ENCODE measurements at places on chromosomes 11 and 22.

DNA sequence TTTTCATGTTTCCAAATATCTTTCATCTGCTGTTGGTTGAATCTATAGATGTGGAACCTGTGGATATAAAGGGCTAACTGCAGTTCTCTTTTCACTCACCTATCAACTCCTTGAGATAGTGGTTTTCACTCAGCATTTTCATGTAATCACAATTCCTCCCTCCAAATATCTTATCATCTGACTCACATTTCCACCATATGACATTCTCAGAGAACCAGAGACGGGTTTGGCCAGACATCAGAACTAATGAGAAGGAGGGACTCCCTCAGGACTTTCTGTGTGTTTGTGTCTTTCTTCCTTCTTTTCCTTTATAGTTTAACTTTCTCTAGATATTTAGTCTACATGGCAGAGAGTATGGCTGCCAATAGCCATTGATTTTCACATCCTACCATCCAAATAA, 134.8 kb upstream of the DDI1 start:
- no peak for DNase-seq

GRCh38 chr22:43142880-43143562, at the start of gene MCAT:
TSS of gene MCAT (minus strand) at chr22:43143398. CDS start at chr22:43143348, 50 bp downstream.
- peak; percentile 70 for DNase-seq

DNA sequence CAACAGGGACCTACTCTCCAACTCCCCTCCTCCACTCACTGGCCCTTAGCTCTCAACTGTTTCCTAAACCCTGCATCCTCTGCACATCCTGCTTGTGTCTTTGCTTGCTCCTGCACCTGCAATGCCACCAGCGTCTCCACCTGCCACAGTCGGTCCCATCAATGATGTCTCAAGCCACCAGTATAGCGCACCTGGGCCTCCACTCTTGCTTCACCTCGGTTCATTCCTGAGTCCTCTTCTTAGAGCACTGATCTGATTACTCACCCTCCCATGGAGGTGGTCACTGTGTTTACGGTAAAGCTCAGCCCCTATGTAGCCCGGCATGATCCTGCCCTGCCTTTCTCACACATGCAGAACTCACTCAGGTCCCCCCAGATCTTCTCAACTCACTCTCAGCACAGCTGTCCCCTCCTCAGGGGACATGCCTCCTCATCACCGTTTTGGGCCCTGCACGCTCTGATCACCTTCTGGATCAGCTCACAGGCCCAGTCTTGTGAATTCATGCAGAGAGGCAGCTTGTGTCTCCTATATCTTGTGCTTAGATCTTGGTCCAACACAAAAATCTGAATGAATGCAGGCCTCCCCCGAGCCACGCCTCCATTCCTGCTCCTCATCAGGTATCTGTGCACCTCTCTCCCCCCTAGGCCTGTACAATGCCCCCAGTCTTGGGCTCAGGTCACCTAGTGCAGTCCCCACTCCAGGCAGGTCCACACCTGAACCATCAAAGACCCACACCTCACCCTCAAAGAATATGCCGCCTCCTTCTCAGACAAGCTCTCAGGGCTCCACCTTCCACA, 31.4 kb downstream of the TRIM29 start:
- no peak for DNase-seq

- no peak for DNase-seq
Measured at GRCh38 chr11:121889186-121889585, 226.8 kb downstream of the BLID start.

DNA sequence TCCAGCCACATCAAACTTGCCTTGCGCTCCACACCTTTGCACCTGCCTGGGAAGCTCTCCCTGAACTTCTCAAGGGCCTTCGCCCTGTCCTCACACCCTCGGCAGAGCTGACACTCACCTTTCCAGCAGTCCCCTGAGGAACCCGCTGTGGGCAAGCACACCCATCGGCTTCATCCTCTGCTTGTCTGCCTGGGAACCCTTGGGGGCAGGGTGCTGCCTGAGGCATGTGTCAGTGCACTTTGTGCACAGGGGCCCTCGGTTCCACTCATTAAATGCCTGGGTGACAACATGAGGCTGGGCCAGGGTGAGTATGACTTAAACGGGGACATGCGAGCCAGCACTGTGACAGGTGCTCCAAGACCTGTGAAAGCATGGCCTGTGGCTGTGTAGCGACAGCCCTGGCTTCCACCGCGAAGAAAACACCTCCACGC, 2.6 kb upstream of the LRFN4 start:
- DNase-seq: no peak

- no peak for DNase-seq
Measured at GRCh38 chr11:24348908-24349307, 147.9 kb upstream of the LUZP2 start.

GRCh38 chr11:130997278-130997677, 81.0 kb upstream of the SNX19 start:
- no peak for DNase-seq

GRCh38 chr11:119540370-119541125, 117.6 kb upstream of the THY1 start:
- no peak for DNase-seq

- DNase-seq: no peak
Measured at GRCh38 chr11:27248576-27249509, 114.2 kb downstream of the CCDC34 start.

- no peak for DNase-seq
Measured at GRCh38 chr11:19730373-19730772, 17.7 kb downstream of the NAV2 start.

GRCh38 chr11:12248330-12248729, 129.0 kb upstream of the PARVA start:
- DNase-seq: peak; percentile 94

DNA sequence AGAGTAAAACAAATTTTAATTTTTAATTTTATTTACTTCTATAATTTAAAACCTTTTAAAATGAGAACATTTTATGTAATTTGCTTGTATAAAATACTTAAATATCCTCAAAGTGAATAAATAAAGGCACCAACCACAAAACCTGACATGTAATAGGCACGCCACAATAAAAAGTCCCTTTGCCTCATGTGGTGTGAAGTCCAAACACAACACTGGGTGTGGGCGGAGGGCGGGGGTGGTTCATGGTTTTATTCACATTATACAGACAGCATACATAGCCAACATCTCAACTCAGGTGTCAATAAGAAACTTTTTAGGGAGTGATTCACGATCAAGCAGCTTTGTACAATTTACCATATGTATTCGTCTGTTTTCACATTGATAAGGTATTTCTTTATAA, 107.9 kb downstream of the ANO3 start:
- no peak for DNase-seq

- no peak for DNase-seq
Measured at GRCh38 chr11:102974552-102975280, 19.2 kb upstream of the MMP13 start.

DNA sequence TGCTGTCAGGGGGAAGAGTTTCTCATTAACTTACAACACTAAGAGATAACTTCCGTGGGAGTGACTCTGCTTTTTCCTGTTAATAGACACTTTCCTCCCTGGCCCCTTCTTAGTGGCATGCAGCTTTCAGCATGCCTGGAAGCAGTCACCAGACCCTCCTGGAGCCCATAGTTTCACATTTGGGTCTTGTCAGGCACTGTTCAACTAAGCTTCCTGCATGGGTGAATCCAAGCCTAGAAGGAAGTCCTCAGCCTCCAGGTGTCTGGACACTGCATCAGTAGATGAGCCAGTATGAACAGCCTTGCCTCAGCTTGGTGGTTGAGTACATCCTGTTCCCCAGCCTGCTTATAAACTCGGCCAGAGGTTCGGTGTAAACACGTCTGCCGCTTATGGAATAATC, 68.1 kb downstream of the PPP6R3 start:
- DNase-seq: no peak

GRCh38 chr11:81673001-81673400, 1060.7 kb downstream of the FAM181B start:
- DNase-seq: no peak

DNA sequence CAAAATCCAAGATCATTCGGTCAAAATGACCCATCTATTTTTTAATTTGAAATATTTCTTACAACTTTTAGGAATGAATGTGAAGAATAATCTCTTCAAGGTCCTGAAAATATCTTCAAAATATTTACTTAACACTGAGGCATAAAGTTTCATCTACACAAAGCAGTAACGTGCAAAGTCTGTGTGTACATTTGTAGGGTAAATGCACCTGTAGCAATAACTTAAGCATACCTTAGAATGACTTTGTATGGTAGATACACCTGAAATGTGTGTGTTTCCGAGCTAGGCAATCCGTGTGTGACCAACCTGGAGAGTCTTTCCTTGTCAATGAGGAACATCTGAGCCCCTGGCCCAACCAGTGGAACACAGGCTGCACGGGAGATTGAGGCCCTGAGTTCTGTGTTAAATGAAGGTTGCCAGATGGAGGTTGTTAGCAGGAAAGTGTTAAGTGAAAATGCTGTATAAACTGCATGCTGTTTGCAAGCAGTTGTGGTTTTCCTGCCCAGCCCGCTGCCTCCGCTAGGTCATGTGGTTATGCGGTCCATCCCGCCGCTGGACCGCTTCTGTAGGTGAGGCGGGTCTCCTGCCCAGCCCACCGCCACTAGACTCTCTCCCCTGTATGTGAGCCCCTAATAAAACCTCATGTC, 7.6 kb upstream of the CTR9 start:
- DNase-seq: no peak

DNA sequence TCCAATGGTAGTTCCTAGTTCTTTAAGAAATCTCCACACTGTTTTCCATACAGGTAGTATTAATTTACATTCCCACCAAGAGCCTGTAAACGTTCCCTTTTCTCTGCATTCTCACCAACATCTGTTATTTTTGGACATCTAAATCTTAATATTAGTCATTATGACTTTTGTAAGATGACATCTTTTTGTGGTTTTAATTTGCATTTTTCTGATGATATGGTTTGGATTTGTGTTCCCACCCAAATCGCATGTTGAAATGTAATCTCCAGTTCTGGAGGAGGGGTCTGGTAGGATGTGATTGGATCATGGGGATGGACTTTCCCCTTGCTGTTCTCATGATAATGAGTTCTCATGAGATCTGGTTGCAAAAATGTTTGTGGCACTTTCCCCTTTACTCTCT, 89.0 kb downstream of the MUC15 start:
- DNase-seq: no peak

DNA sequence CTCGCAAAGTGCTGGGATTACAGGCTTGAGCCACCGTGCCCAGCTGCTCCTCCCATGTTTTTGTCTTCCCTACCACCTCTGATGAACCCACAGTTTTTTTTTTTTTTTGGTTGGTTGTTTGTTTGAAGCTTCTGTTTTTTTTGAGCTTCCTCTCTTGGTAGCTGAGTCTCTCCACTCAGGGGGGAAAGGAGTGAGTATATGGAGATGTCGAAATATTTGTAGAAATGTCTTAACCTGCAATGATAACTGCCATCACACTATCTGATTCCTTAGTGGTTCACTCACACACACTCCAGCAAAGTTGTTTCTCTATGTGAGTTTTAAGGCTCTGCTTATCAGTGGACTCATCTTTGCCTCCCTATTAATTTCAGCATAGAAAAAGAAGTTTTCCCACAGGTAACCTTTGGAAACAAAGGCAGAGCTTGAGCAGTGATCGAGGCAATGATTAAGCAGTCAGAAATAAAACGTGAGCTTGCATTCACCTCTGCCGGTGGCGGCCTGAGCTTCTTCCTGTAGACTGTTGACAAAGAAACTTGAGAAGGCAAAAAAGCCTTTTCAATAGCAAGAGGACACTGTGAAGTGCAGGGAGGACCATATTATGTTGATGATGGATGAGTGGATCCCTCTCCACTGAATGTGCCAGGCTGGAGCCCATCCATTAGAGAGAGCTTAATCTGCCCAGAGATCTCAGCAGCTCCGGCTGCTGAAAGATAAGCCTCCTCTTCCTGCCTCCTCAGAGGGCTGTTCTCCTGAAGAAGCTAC, 29.0 kb upstream of the RASSF10 start:
- DNase-seq: peak; percentile 54

GRCh38 chr22:37514526-37515051, 4.6 kb downstream of the CARD10 start:
- no peak for DNase-seq

GRCh38 chr11:102780491-102780918, at the start of gene MMP10:
TSS of gene MMP10 (minus strand) at chr11:102780628. CDS start at chr11:102780591, 37 bp downstream.
- peak; percentile 42 for DNase-seq

All from NCI-H774 (cell line).